Dorsolateral prefrontal cortex (tissue), 122 donors: ENCODE measurements at places on chromosomes 6 and 20. TPM values are rescaled to one million over a fixed set of nuclear protein-coding genes. Genes with fewer than 3 reads are reported as not detected.

The WFDC10B gene
- total RNA-seq = not detected

The GRIK2 gene
- 111 TPM for total RNA-seq

The TCP11 gene
- total RNA-seq = not detected

The CCDC28A gene
- 31.2 TPM for total RNA-seq

The TOX2 gene
- 18.1 TPM for total RNA-seq

The CD83 gene
- total RNA-seq = 16.3 TPM

The OR12D2 gene
- not detected for total RNA-seq

DNA sequence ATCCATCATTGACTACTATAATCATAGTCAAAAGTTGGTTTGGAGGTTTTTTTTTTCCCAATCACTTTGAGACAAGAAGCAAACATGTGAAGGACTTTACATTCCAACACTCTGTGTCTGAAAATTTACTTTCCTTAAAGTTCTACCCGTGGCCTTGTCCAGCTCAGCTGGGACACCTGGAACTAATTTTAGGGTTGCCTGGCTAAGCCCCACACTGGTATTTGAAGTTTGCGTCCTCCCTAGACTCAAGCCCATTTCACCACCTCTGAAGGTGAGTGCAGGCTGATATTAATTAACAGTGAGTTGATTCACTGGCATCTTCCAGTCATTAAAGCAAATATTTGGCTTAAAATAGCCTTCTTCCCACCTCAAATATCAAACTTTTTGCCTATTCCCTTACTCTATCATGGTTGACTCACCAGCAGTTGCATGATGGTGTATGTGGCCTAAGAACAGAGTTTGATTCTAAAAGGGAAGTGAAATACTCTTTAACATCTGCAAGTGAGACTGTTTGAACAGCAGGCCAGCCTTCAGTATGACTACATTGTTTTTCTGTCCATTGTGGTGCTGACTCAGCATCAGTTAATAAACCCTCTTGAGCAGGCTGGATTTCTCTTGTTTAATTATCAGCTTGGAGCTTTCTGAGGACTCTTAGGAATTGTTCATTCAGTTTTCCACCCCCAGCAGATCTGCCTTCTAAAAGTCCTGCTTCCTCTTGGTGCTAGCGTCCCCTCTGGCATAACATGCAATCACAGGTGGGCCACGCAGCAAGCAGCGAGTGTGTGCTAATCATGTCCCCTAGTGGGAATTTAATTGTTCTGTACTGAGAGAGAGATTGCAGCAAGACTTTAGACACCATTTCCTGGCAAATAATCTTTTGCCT, 1.8 kb upstream of the PRDM1 start:
- peak; percentile 52 for DNase-seq

DNA sequence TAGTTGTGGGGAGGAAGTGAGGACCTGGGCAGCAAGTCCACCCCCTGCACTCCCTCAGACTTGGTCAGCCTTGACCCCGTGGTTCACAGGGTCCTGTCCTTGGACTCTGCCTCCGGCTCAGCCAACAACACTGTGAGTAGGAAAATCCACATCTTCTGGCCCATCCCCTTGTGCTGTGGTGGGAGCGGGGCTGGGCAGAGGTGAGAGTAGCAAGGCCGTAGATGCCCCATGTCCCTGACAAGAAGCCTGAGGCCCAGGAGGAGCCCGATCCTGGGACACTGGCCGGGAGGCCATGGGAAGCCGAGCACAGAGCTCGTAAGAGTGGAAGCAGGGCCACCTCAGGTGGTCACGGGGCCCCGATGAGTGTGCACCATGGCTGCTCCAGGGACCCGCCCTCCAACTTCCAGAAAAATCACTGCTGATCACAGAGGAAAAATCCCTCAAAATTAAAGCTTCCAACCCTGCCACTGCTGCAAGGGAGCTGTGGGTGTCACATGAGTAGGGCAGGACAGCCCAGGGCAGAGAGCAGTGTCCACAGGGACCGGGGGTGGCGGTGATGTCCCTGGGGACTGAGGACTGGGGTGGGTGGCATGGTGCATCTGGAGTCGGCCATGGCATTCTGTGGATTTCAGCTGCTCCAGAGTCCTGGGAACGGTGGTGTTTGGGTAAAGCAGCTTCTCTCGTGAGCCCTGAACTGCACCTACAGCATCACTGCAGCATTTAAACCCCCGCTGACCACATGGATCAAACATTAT, 189.4 kb downstream of the DLL1 start:
- peak; percentile 5 for DNase-seq

DNA sequence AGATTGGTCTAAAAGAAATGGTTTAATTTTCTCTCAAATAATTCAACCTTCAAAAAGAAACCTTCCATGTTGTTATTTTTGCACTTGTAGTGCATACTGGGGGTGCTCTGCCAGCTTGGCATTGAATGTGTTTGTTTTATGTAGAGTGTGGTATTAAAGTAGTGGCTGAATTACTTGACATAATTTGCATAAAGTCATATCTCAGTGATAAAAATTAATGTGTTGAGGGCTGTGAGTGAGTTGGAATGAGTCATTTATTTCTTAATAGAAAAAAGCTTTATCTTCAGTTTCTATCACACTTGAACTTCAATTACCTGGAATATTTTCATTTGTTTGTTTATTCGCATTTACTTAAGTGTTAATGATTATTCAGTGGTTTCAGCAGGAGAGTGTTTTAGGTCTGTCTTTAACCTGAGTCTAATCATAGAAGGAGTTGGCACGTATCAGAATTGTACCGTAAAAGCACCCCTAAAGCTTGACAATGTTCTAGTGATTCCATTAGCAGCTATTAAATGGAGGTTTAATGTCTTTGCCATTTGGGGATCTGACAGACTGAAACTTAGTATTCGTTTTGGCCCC, 801.2 kb upstream of the FLRT3 start:
- DNase-seq = no peak

- no peak for DNase-seq
Measured at GRCh38 chr6:57307850-57308249, 9.6 kb upstream of the PRIM2 start.

DNA sequence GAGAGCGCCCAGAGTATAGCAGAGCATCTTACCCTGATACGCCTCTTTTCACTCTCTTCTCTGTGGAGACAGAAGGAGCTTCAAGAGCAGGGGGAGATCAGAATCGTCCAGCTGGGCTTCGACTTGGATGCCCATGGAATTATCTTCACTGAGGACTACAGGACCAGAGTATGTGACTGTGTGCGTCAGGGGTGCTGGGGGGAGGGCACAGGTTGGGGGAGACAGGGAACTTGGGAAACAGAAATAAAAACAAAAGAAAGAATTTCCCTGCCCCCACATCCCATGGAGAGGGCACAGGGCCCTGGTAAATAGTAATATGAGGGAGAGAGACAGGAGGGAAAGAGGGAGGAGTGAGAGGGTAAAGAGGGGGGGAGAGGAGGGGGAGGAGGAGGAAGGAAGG, 3.0 kb upstream of the C4A start:
- DNase-seq = no peak

- no peak for DNase-seq
Measured at GRCh38 chr20:59620860-59621505, 16.6 kb downstream of the PHACTR3 start.

GRCh38 chr20:5627463-5628050, 122.6 kb upstream of the SHLD1 start:
- DNase-seq = no peak

GRCh38 chr20:61460261-61461052, 208.4 kb downstream of the CDH4 start:
- no peak for DNase-seq

- no peak for DNase-seq
Measured at GRCh38 chr6:26122402-26122792, 35.2 kb downstream of the HFE start.

GRCh38 chr20:3452136-3452535, 18.7 kb upstream of the ATRN start:
- no peak for DNase-seq

- DNase-seq = no peak
Measured at GRCh38 chr6:1552296-1552761, 57.4 kb upstream of the FOXC1 start.

- DNase-seq = no peak
Measured at GRCh38 chr6:63615590-63615989, 20.0 kb upstream of the PHF3 start.

- peak; percentile 74 for DNase-seq
Measured at GRCh38 chr20:38806855-38807655, 1.6 kb downstream of the PPP1R16B start.
